ENCODE measurements at places on chromosomes 5 and 9. TPM values are rescaled to one million over a fixed set of nuclear protein-coding genes. Genes with fewer than 3 reads are reported as not detected.

DNA sequence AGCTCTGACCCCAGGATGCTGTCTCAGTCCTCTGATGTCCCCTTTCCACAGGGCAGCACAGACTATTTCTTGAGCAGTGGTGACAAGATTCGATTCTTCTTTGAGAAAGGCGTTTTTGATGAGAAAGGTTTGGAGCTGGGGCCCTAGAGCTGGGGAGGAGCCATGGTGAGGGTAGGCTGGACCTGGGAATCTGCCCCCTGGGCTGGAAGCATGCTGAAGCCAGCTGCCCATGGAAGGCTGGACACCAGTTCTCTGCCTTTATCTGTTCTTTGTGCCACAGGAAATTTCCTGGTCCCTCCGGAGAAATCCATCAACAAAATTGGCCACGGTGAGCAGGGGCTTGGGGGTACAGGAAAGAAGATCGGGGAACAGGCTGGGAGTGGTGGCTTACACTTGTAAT, 12.9 kb downstream of the PHYHD1 start:
- no peak overlapping the region for H3K4me3 ChIP-seq
- no peak overlapping the region for H3K27ac ChIP-seq
- H3K36me3 ChIP-seq, result no peaks in the 10 kb centered on the region
- DNase-seq, result no peak

DNA sequence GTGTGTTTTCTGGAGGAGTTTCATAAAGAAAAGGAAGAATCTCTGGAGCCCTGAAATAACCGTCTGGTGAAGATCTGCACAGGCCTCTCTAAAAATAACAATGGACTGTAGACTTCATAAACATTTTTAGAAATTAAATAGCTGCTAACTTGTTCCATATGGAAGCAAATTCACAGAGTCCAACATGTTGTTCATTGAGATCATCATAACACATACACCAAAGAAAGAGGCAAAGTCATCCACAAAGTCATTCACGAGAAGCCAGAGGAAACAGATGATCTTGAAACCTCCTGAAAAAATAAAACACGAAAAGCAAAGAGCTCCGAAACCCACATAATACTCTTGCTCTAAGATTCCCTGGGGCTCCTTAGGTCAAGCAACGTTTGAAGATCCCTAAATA, 347.8 kb downstream of the EFNA5 start:
- no peaks in the 10 kb centered on the region for H3K4me1 ChIP-seq
- DNase-seq, result no peak
- no peaks in the 10 kb centered on the region for H3K36me3 ChIP-seq

GRCh38 chr9:81526587-81526986, 162.8 kb downstream of the TLE1 start:
- H3K4me1 ChIP-seq, result peaks cover 4% of the 10 kb centered on the region
- H3K27me3 ChIP-seq, result no peaks in the 10 kb centered on the region
- DNase-seq, result no peak
- no peaks in the 10 kb centered on the region for H3K36me3 ChIP-seq

DNA sequence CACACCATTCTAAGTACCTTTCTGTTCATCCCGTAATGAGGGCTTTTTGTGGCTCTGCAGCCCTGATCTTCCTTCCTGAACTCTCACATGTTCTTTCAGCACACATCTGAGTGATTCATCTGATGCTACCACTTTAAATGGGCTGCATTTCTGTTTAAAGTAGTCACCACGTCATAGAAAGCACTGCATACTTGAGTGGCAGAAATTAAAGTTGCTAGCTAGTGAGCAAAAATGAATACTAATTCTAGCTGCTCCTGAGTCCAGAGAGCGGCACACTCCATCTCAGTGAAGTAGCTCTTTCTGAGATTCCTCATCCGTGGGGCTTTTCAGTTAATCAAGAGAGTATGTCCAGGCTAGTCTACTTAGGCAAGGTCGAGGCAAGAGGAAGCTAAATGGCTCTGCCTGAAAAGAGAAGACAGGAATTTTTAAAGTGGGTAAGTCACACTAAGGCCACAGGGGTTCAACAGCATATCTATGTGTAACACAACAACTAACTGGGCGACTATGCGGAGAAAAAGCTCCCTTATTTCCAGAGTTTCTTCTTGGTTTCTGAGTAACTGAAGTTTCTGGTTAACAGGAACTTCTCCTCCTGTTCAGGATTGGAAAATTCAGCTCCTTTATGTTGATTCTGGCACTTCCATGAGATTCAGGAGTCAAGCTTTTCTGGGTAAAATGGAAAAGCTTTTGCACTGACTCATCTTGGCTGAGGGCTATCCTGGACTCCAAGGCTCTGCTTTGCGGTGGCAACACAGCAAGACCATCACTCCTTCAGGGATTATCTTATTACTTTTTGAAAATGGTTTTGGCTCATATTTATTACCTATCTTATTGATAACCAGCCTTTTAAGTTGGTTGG, 109.5 kb downstream of the TAF11L14 start:
- no peak overlapping the region for H3K4me3 ChIP-seq
- no peaks in the 10 kb centered on the region for H3K27me3 ChIP-seq
- no peaks in the 10 kb centered on the region for H3K36me3 ChIP-seq

GRCh38 chr5:54384356-54384933, 71.1 kb upstream of the HSPB3 start:
- no peak overlapping the region for H3K27ac ChIP-seq
- H3K4me1 ChIP-seq, result no peaks in the 10 kb centered on the region
- no peaks in the 10 kb centered on the region for H3K36me3 ChIP-seq
- H3K4me3 ChIP-seq, result no peak overlapping the region
- no peaks in the 10 kb centered on the region for H3K27me3 ChIP-seq
- no peak for DNase-seq

GRCh38 chr9:134283111-134283515, 43.1 kb upstream of the RXRA start:
- no peaks in the 10 kb centered on the region for H3K27me3 ChIP-seq
- H3K4me1 ChIP-seq, result peaks cover 4% of the 10 kb centered on the region
- no peak overlapping the region for H3K27ac ChIP-seq
- no peak for DNase-seq

PRRT1B gene
- total RNA-seq, result 42.9 TPM

WDR38 gene
- not detected for total RNA-seq

MED10 gene
- total RNA-seq, result 22.1 TPM

TICAM2 gene
- 1.2 TPM for total RNA-seq

TMEM215 gene
- not detected for total RNA-seq

SH3TC2 gene
- total RNA-seq, result 0.27 TPM
